ENCODE measurements at places on chromosomes 3 and 15. TPM values are rescaled to one million over a fixed set of nuclear protein-coding genes. Genes with fewer than 3 reads are reported as not detected.

Gene CLDN16
- not detected for total RNA-seq

Gene PPM1L
- total RNA-seq = 16.4 TPM

Gene NR1D2
- total RNA-seq = 10.8 TPM

Gene IMPG2
- total RNA-seq = 0.27 TPM

Gene CCR3
- total RNA-seq = 0.27 TPM

GRCh38 chr15:85778107-85778776, 16.5 kb downstream of the KLHL25 start:
- no peak for DNase-seq

DNA sequence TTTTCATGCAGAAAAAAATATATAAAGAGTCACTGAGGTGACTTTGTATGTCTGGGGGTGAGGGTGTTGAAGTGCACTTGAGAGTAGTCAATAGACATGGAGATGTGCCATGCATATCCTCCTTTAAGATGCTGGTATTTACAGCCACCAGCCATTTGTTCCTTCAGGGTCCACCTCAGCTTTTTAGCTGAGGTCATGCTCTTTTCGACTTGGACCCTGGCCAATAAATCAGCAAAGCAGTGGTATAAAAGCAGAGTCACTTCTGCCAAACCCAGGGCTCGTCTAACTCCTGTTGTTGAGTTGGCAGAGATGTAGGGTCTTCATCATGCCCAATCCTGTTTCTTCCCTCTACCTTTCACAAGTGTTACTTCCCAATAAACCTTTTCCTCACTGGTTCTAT, 75.1 kb upstream of the OSTN start:
- DNase-seq = no peak

DNA sequence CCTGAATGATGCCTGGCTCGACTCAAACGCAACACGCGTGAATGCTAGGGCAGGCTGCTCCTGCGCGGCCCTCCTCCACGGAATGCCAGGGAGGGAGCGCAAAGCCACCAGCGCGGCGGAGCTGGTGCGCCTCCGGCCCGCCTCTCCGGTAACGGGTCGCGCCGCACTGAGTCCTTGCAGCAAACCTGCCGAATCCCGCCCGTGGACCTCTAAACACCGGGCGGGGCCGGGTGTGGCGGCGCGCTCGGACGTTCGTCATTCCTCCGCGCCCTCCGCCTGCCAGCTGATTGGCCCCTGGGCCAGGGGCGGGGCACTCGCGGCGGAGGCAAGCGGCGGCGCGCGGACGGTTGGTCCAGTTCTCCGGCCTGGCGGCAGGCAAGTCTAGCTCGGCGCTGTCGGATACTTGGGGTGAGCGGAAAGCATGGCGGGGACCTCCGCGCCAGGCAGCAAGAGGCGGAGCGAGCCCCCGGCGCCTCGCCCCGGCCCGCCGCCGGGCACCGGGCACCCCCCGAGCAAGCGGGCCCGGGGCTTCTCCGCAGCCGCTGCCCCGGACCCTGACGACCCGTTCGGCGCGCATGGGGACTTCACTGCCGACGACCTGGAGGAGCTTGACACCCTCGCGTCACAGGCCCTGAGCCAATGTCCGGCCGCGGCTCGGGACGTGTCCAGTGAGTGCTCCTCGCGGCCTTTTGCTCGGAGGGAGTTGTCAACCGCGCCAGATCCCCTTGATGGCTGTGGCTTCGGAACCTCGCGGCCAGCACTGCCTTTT, at the start of gene ATRIP:
TSS of gene ATRIP (plus strand) at position 313 of the 769 bp plus-strand sequence. CDS start at position 422, 109 bp downstream.
- DNase-seq = peak; percentile 87

DNA sequence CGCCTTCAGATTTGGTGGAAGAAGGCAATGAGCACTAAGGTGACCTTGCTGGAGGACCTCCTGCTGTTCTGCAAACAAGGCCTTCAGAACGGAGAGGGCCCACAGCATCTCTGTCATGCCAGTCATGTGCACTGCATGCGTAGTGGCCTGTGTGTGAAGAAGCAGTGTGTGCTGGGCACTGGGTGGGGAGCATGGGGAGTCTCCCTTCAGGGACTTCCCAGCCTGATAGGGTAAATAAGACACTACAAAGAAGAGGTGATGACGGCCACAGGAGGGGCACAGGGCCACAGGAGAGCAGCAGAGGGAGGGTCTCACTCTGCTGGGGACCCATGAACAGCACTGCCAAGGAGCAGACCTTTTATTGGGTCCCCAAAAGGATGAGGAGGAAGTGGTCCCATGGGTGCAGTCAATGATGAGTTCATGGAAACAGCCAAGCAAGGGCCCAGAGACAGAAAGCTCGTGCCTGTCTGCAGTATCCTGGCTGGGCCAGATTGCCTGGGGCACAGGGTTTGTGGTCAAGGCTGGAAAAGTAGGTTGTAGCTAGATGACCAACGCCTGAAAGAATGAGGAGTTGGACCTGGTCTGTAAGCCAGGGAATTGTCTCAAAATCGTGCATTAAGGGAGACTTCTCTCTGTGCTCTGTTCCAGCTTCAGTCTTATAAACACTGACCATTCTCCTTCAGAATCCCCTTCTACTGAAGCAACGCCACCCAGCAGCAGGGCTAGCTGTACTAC, 67.8 kb upstream of the SEC61A1 start:
- DNase-seq = no peak

- no peak for DNase-seq
Observed at GRCh38 chr3:128556907-128557306, 63.9 kb upstream of the GATA2 start.
